SHP77 (cell line): ENCODE measurements at places on chromosomes 4 and X.

DNA sequence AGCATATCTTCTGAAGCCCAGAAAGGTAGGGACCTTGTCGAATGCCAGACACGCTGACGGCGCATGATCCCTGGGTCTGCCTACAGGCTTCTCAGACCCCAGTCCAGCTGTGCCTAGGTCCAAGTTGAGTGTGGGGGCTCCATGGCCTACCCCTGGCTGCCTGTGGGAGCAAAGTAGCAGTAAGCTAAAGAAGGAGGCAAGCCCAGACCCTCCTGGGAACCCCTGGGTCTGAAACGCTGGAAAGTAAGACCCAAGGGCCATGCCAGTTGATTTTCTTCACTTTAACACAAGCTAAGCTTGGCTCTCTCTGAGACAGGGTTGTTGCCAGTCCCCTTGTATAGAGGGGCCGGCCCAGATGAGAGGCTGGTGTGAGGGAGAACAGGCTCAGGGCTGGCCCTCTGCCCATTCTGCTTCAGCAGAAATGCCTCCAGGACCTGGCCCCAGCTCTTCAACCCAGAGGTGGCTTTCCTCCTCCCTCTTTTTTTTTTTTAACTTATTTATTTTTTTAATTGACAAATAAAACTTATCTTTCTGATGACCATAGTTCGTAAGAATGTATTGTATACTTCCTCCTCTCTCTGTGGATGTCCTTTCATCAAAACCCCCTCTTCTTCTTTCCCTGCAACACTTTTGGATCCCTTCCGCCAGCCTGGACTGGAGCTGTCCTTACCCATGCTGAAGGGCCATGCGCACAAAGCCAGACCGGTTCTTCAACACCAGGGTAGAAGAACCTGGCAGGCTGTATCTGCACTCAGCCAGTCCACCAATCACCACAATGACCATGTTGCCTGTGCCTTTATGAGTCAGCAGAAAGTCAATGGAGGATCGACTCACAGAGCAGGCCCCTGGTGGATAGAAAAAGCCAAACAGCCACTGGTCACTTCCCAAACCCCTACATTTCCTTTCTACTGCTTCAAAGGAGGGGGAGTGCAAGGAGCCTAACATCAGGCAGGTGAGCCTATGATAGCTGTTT lies 7.1 kb downstream of the AWAT2 start:
- DNase-seq, result no peak

GRCh38 chrX:7116081-7116480 lies 31.4 kb upstream of the STS start:
- DNase-seq, result no peak

- no peak for DNase-seq
These were observed 44.8 kb upstream of the PTPN13 start for GRCh38 chr4:86549163-86549788.

- no peak for DNase-seq
These were observed 60.7 kb downstream of the SPATA4 start for GRCh38 chr4:176134670-176135069.

DNA sequence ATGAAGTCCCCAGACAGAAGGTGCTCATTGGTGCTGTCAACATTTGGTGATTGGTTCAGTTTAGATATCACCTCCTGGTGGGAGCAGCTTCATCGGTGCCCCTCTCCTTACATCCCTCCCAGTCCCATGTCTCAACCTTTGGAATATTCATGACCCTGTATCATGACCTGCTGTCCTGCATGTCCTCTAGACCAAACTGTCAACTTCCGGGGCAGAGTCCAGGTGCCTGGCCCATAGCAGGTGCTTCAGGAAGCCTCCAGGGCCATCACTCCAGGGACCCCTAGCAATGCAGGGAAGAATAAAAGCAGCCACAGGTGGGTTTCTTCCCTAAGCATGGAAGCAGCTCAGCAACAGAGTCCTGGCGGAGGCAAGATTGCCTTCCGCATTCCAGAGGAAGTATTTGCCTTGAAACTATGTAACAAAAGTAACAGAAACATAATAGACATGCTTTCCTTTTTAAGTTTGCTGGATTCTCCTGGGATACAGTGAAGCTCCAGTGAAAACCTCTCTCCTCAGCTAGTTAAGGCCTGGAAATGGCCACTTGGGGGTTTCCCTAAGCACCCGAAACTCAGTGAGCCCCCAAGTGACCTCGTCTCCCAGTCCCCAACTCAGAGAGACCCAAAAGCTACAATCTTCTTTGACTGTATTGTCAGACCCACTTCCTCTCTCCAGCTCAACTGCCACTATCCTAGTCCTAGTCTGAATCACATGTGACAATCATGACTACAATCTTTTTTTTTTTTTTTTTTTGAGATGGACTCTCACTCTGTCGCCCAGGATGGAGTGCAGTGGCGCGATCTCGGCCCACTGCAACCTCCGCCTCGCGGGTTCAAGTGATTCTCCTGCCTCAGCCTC lies 1.3 kb upstream of the ATP6AP1 start:
- DNase-seq, result no peak

GRCh38 chr4:16213121-16213520 lies 13.2 kb downstream of the TAPT1 start:
- no peak for DNase-seq

GRCh38 chr4:160877087-160877790 lies 1286.6 kb downstream of the FSTL5 start:
- no peak for DNase-seq

- DNase-seq, result no peak
These were observed 5.6 kb upstream of the CT47C1 start for GRCh38 chrX:119067023-119067739.

- no peak for DNase-seq
These were observed 37.9 kb upstream of the FAT4 start for GRCh38 chr4:125276811-125277210.

- no peak for DNase-seq
These were observed 52.8 kb upstream of the CCDC149 start for GRCh38 chr4:24965627-24966026.

GRCh38 chrX:104284507-104284906 lies 29.8 kb upstream of the ESX1 start:
- DNase-seq, result no peak

- no peak for DNase-seq
These were observed 2.6 kb upstream of the ADH5 start for GRCh38 chr4:99091216-99091575.

DNA sequence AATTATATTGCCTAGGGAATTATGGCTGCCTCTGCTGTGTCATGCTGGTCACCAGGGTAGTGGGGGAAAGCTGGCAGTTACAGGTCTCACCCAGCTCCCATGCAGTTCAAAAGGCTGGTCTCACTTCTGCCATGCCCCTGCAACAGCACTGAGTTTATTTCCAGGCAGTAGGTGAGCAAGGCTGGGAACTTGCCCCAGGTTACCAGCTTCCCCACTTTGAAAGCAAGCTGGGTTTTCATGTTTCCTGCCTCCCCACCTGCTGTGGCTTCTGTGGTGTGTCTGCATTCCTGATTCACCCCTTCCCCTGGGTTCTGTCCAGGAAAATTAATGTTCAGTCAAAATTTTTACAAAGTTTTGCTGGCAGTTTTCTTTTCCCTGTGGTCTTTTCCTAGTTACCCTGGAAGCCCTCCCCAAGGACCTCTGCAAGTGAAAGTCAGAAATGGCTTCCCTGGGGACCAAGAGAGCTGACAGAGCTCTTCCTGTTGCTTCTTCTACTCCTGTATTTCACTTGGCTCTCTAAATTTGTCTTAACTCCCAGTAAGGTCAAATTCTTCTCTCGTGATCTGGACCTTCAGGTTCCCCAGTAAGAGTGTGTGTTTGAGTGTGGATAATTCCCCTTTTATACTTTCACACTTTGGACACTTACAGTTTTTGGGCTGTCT lies 58.5 kb upstream of the AGTR2 start:
- DNase-seq, result no peak

- DNase-seq, result no peak
These were observed 497.1 kb upstream of the TENM3 start for GRCh38 chr4:181745933-181746625.

DNA sequence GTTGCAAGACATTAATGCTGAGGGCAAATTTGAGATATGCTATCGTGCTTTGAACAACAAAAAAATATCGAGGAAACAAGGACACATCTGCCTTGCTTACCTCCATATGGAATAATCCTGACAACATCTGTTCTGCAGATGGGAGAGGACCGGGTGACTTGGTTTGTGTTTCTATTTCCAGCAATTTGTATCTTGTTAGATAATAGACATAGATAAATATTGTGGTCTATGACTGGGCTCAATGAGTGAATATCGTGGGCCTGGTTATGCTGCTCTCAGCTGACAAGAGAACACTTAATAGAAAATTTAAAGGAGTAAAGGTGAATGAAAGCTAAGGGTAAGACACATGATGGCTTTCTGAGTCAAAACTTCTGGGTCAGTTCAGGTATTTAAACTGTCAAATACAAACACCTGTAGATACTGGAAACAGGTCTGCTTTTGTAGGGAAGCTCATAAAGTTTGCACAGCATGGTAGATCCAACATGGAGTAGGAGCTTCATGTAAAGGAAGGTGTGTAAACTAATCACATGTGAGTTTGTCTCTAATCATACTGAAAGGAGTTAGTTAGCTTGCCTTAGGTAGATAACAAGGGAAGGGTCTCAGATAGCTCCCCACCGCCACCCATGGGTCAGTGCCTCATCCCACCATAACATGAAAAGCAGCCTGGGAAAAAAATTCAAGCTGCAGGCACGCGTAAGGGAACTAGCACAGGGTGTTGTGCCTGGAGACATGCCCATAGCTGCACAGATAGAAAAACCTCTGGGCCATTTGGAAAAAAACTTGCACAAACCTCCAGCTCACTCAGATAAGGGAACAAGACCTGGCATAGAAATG lies 904.1 kb upstream of the EPHA5 start:
- no peak for DNase-seq

- DNase-seq, result no peak
These were observed 8.4 kb upstream of the C4orf54 start for GRCh38 chr4:99665983-99666382.

DNA sequence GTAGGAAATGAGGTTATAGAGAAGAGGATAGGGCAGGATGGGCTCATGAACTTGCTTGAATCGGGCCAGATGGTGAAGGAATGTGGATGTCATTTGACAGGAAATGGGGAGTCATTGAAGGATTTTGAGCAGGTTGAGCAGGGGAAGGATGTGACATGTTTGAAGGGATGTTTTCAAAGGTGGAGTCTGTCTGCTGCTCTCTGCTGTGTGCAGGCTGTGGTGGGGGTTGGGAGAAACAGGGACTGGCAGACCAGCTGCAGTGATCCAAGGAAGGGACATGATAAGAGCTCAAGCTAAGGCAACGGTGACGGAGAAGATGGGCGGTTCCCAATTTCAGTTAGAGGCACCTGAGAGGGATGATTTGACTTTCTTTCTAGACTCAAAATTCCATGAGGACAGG lies 14.0 kb upstream of the XPNPEP2 start:
- no peak for DNase-seq

GRCh38 chr4:110248100-110248499 lies 49.7 kb upstream of the ELOVL6 start:
- no peak for DNase-seq

DNA sequence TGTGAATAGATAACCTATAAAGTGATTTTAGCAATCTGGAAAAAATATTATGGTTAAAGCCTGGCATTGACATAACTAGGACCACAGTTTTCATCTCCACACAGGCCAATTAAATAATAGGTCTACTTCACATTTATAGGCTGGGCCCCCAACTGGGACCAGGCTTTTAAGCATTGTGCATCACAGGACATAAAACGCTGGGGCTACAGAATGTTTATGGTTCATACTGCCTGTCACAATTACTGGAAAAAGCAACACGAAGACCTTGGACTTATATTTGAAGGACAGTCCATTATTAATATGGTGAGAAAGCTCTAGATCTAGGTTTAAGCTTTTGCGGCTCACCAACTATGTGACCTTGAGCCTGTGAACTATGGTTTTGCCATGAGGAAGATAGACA lies 94.2 kb downstream of the MFAP3L start:
- no peak for DNase-seq

- DNase-seq, result no peak
These were observed 23.4 kb downstream of the ELF2 start for GRCh38 chr4:139153411-139154133.

GRCh38 chr4:124431653-124432192 lies 280.8 kb downstream of the ANKRD50 start:
- DNase-seq, result no peak

GRCh38 chrX:48983081-48983480 lies 11.4 kb upstream of the KCND1 start:
- DNase-seq, result no peak

GRCh38 chr4:100483796-100484195 lies 34.0 kb downstream of the EMCN start:
- DNase-seq, result no peak

DNA sequence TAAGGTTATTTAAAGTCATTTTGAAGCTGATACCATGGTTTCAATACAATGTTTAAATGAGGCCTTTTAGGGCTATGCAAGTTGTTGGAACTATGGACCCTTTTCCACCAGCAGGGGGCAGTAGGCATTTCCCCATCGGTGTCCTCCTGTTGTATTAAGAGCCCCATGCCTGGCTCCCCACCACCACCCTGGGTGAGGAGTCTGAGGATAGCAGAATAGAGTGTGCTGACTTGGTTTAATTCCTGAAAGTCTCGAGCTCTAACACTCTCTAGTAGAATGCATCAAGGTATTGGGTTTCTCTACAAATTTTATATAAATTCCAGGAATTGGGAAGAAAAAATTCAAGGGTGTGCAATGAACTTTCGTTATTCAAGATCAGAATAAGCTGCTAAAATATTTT lies 234.8 kb upstream of the JADE1 start:
- peak; percentile 6 for DNase-seq

- DNase-seq, result no peak
These were observed 128.1 kb downstream of the COL25A1 start for GRCh38 chr4:109174224-109174953.

- no peak for DNase-seq
These were observed 332.4 kb downstream of the PCDH7 start for GRCh38 chr4:31052519-31052918.

- no peak for DNase-seq
These were observed 42.2 kb downstream of the TBCK start for GRCh38 chr4:106273831-106274230.

GRCh38 chr4:126306152-126306869 lies 991.6 kb downstream of the FAT4 start:
- no peak for DNase-seq
